ENCODE measurements at places on chromosomes 16 and 17.

- no peak for DNase-seq
Measured at GRCh38 chr17:28624148-28624547, 10.2 kb upstream of the RSKR start.

- DNase-seq = no peak
Measured at GRCh38 chr17:18195246-18195645, 11.6 kb downstream of the ALKBH5 start.

DNA sequence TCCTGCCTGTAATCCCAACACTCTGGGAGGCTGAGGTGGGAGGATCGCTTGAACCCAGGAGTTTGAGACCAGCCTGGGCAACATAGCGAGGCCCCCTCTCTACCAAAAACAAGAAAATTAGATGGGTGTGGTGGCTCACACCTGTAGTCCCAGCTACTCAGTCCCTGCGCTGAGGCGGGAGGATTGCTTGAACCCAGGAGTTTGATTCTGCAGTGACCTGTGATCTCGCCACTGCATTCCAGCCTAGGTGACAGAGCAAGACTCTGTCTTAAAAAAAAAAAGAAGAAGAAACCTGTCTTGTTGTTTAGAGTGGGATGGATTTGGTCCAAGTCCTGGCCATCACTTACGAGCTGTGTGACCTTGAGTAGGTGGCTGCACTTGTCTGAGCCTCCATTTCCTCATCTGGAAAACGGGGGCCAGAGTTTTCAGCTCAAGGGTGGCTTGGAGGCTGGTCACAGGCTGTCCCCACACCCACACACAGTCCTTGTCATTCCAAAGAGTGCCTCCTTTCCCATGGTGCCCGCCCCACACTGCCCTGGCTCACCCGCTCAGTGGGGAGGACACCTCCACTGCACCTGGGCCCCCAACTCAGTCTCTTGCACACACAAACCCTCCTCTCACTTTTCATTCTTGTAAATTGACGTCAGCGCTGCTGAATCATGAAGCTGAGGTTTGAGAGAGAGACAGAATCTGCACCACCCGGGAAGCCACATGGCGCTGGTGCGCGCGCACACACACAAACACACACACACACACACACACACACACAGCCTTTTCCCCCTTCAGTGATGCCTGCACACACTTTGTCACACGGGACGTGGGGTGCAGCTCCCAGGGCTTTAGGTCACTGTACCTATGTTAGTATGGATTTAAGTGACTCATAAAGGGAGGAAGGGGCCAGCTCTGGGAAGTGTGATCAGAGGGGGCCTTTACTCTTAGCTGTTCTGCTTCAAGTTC lies 4.2 kb downstream of the SOCS1 start:
- peak; percentile 75 for DNase-seq

GRCh38 chr16:1443403-1443973 lies 868 bp downstream of the CCDC154 start:
- no peak for DNase-seq

- DNase-seq = no peak
Measured at GRCh38 chr17:8151641-8152111, 528 bp downstream of the PER1 start.

GRCh38 chr16:1002399-1003166 lies 21.0 kb downstream of the SOX8 start:
- peak; percentile 78 for DNase-seq

- DNase-seq = no peak
Measured at GRCh38 chr16:27894386-27894785, 169.1 kb downstream of the GSG1L start.

GRCh38 chr17:45369421-45369820 lies 52.6 kb upstream of the MAP3K14 start:
- DNase-seq = no peak

- DNase-seq = no peak
Measured at GRCh38 chr16:88405216-88406060, 22.7 kb downstream of the ZNF469 start.

GRCh38 chr17:34140006-34140405 lies 115.1 kb upstream of the CCL2 start:
- no peak for DNase-seq

DNA sequence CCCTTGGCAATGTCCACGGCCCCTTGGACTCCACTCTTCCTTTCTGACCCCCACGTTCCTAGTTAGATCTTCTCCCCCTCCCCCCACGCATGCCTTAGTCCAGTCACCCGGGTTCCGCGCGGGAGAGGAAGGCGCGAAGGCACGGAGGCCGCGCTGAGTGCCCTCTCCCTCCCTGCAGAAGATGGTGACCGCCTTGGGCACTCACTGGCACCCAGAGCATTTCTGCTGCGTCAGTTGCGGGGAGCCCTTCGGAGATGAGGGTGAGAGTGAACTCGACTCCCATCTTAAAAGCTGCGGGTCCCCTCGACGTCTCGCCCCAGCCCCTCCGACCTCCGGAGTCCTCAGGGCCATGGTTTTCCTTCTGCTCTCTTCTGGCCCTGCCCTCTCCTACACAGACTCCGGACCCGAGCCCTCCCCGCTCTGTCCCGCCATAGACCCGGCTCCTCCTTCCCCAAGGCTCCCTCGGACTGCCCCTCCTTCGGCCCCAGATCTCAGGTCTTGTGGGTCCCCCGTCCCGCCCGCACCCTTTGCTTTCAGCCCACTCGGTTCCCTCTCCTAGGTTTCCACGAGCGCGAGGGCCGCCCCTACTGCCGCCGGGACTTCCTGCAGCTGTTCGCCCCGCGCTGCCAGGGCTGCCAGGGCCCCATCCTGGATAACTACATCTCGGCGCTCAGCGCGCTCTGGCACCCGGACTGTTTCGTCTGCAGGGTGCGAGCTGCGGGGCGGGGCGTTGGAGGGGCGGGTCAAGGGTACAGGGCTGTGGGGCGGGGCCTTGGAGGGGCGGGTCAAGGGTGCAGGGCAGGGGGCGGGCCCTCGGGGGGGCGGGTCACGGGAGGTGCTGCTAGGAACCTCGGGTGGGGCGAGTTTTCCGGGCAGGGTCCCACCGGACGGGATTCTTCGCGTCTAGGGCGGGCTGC lies 4.6 kb downstream of the TGFB1I1 start:
- peak; percentile 77 for DNase-seq

DNA sequence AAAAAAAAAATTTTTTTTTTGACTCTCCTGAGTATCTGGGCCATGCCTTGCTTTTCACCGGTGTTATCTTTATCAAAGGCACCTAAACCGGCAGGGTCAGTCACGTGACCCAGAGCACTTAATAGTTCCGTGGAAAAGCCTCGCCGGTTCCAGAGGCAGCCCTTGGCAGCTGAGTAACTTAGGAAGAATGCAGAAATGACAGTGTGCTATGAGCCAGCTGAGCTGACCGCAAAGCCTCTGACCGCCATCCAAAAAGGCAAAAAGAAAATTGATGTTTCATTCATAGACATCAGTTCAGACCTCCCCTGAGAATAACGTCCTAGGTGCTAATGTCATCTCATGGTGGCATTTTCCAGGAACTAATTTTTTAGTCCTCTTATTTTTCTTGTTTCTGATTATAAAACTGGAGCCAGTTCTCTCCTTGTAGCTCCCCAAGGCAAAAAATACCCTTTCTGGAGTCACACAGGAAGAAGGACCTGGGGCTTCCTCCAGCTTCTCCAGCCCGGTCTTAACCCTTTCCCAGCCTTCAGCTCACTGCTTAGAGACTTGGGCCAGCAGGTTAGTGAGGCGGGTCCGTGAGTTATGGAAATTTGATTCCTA lies 122.6 kb downstream of the SOCS1 start:
- DNase-seq = no peak

DNA sequence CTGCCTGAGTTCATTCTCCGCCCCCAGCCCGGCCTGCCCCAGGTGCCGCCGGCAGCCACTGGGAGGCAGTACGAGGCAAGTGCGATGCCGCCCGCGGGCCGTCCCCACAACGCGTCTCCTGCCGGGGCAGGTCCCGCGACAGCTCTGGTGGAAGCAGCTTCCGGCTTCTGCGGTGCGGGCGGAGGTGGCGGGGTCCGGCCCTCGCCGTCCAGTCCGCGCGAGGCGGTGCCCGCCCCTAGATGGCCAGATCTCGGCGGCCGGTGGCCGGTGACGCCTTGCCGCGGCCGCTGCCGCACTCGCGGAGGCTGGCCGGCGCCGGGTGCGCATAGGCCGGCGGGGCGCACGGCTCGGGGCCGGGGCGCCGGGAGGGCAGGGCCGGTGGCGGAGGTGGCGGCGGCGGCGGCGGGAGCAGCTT lies 1.8 kb downstream of the GJD3 start:
- peak; percentile 82 for DNase-seq

DNA sequence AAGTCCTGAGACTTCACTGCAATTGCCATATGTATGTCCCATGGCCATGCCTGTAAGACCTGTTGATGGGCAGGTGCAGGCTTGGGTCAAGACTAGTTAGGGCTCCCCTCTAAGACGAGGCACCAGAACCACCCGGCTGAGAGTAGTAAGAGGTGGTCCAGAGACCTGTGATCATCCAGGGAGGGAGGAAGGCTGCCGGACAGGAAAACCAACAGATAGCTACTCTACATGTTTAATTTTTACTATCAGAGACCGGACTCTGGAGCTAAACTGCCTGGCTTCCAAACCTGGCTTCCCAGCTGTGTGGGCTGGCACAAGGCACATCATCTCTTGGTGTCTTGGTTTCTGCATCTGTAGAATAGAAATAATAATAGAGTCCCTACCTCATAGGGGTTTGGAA lies 73.0 kb downstream of the ERCC4 start:
- no peak for DNase-seq

GRCh38 chr16:78690510-78690909 lies 591.1 kb downstream of the WWOX start:
- DNase-seq = no peak

GRCh38 chr17:32869345-32870026 lies 7.4 kb downstream of the MYO1D start:
- DNase-seq = no peak

DNA sequence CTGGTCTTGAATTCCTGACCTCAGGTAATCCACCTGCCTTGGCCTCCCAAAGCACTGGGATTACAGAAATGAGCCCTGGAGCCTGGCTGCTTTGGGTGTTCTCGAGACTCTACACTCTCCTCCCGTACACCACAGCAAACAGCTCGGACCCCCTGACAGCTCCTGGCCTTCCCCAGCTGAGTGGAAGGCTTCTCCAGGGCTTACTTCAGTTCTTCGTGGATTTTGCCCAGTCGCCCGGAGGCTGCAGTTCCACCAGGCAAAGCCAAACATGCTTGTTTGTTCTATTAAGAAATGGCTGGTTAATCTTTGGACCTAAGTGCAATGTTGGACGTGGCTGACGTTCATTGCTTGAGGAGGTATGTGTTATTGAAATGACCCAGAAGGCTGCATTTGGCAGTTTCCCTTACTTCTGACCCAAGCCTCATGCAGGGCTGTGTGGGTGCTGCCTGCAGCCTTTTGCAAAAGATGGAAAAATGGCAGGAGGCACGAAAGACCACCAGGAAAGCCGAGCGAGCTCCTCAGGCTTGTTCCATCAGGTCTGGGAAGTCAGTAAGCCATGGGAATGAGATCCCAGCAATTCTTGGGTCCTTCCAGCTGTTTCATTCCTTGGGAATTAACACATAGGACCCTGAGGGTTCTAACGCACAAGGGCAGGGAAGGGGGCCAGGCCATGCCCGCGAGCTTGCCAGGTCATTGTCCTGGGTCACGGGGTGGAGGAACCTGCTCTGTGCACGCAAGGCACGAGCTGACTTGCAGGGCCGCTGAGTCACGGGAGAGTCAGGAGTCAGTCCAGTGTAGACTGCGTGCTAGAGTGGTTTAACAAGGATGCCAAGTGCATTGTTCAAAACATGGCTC lies 23.9 kb upstream of the KLHDC4 start:
- no peak for DNase-seq

DNA sequence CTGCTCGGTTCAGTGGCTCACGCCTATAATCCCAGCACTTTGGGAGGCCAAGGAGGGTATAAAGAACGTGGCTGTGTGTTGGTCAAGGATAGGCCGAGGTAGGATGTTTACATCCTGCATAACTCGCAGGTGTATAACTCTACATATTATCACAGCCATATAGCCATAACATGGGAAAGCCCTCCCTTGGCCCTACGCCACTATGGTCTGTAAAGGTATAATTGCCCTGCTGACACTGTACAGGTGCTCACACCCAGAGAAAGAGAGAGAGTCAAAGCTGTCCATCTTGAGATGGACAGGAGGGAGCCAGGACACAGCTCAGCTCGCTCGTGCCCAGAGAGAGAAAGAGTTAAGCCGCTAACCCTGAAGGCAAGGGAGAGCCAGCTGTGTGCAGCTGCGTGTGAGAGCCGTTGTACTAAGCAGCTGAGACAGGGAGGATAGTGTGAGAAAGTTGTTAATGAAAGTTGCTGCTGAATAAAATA lies 30.4 kb upstream of the DHX8 start:
- DNase-seq = no peak

DNA sequence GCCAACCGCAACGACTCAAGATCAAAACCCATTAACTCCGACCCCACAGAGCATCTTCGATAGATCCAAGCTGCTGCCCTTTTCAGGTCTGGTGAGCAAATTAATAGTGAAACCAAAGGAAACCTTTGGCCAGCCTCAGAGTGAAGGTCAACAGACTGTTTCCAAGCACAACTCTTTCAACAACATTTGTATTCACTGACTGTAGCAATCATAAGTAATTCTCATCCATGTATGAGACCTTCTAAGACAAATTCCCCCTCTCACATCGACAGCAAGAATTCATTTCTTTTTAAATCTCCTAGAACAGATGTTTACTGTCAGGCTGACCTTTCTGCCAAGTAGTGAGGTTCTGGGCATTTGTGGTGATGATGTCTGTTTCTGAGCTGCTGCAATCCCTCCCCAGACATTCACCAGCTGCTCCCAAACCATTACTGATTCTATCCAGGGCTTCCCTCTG lies 64.2 kb downstream of the SLC39A11 start:
- DNase-seq = no peak

- DNase-seq = no peak
Measured at GRCh38 chr17:59845595-59846393, 46.9 kb downstream of the TUBD1 start.

- no peak for DNase-seq
Measured at GRCh38 chr17:80449194-80449929, 27.0 kb downstream of the NPTX1 start.

DNA sequence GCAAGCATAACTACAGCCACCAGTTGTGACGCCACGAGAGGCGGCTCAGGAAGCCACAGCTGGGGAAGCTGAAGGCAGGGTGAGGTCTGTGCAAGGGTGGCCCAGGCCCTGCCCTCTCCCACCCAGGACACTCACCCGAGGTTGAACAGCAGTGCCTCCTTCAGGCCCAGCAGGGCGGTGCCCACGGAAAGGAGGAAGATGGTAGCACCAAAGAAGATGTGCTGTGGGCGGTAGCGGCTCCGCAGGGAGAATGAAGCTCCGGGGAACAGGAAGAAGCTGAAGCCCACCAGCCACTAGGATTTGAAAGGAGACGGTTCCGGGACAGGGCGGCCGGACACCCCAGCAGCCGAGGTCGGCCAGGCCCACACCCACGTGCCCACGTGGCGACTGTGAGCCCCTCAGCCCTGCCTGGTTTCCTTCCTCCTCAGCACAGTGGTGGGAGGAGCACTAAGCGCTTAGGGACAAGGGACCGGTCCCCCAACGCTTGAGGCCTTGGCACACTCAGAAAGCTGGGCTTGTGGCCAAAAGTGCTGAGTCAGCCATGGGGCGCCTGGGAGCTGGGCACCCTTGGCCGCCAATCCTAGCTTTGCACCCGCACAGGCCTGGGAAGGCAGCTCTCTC lies 11.0 kb downstream of the CYB561 start:
- DNase-seq = no peak

- DNase-seq = no peak
Measured at GRCh38 chr17:68292689-68293040, 1.4 kb downstream of the ARSG start.

- no peak for DNase-seq
Measured at GRCh38 chr17:28521311-28522085, 15.3 kb downstream of the FOXN1 start.

- DNase-seq = no peak
Measured at GRCh38 chr16:88478889-88479792, 26.1 kb downstream of the ZFPM1 start.

- DNase-seq = no peak
Measured at GRCh38 chr17:16507918-16508533, 16.0 kb upstream of the LRRC75A start.
